ENCODE measurements at places on chromosomes 13 and 19.

DNA sequence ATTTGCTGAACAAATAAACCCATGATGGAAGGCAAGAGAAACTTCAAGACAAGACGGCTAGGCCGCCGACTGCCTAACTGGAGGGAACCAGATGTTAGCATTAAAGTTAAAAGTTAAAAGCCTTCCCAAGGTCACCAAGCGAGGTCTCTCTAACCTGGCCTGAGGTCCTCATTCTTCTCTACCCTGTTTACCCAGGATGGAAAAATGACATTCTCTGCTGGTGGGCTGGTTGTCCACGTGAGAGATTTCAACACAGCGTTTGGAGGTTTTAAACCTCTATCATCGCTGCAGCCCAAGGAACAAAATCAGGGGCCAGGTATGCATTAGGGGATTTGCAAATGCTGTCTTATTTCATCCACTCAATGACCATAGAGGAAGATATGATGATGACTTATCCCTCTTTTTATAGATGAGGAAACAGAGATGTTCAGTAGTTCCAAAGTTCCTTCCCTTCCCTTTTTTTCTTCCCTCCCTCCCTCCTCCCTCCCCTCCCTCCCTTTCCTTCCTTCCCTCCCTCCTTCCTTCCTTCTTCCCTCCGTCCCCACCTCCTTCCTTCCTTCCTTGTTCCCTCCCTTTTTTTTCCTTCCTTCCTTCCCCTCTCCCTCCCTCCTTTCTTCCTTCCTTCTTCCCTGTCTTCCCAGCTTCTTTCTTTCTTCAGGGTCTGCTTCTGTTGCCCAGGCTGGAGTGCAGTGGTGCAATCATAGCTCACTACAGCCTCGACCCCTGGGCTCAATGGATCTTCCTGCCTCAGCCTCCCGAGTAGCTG is 79.7 kb downstream of the INSR start:
- DNase-seq = no peak

GRCh38 chr13:37148501-37148900 is 43.0 kb upstream of the CSNK1A1L start:
- DNase-seq = no peak

DNA sequence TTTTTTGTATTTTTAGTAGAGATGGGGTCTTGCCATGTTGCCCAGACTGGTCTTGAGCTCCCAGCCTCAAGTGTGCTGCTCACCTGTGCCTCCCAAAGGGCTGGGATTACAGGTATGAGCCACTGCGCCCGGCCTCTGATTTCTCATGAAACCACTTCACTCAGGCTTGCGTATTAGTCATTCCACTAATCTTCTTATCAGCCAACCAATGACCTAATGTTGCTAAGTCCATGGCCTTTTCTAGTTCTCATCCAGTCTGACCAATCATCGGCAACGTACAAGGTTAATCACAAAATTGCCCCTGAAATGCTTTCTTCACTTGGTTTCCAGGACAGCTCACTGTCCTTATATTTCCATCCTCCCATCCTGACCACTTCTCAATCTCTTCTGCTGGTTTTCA is 605.3 kb upstream of the SLC10A2 start:
- DNase-seq = no peak

GRCh38 chr19:41887711-41888382 is 4.9 kb downstream of the ARHGEF1 start:
- no peak for DNase-seq
